ENCODE measurements at places on chromosomes 3 and 15. TPM values are rescaled to one million over a fixed set of nuclear protein-coding genes. Genes with fewer than 3 reads are reported as not detected.

DNA sequence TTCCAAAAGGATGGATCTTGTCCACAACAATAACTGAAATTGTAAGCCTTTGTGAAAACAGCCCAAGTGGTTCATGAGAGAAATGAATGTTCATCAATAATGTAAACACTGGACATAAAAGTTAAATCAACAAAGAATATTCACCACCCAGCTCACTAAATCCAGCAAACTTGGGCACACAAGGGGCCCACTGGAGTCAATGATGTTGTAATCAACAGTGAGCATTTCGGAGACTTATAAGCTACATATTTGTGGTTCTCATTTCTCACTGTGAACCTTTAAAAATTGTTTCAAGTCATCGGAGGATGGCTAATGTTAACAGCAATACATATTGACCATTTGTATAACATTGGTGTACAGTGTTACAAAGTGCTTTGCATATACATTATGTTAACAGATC is 63.1 kb downstream of the VGLL4 start:
- H3K27ac ChIP-seq = no peak overlapping the region
- H3K36me3 ChIP-seq = no peaks in the 10 kb centered on the region
- no peak overlapping the region for H3K4me3 ChIP-seq
- DNase-seq = no peak
- H3K27me3 ChIP-seq = no peaks in the 10 kb centered on the region

Gene LMAN1L
- total RNA-seq = not detected

Gene CLRN1
- total RNA-seq = not detected

Gene MAP2K5
- total RNA-seq = 21.4 TPM

Gene ESYT3
- total RNA-seq = 0.07 TPM

Gene LRTM1
- total RNA-seq = not detected
